DMS79 (cell line): ENCODE measurements at places on chromosomes 16 and 17.

- peak; percentile 19 for DNase-seq
Observed at GRCh38 chr17:45394913-45395568, 37.6 kb downstream of the ARHGAP27 start.

DNA sequence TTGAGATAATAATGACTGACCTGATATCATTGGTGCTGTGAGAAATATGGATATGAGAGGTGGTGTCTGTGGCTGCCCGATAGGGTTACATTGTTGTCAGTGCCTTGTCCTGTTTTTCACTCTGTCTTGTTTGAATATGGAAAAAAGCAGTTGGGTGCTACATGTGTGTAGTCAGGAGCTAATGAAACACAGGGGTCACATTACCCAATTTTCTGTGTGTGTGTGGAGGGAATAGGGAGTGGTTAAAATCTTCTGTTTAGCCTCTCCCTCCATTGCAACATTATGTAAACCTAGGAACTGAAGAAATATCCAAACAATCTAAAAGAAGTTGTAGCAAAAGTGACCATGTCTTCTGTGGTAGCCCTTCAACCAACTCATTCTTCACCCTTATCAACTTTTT lies 527.7 kb upstream of the SOX9 start:
- no peak for DNase-seq

DNA sequence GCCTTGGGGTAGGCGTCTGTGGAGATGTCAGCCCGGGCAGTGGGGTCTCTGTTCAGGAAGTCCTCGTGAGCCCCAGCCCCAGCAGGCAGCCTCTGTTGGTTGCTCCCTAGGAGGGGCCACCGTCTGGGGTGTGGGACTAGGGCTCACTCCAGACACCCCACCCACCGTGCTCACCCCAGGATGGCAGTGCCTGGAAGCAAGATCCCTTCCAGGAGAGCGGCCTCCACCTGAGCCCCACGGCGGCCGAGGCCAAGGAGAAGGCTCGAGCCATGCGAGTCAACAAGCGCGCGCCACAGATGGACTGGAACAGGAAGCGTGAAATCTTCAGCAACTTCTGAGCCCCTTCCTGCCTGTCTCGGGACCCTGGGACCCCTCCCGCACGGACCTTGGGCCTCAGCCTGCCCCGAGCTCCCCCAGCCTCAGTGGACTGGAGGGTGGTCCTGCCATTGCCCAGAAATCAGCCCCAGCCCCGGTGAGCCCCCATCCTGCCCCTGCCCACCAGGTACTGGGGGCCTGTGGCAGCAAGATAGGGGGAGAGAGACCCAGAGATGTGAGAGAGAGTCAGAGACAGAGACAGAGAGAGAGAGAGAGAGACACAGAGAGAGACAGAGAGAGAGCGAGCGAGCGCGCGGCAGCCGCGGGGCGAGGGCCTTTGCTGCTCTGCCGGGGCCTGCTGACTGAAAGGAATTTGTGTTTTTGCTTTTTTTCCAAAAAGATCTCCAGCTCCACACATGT lies 9.8 kb downstream of the NTHL1 start:
- DNase-seq: no peak

DNA sequence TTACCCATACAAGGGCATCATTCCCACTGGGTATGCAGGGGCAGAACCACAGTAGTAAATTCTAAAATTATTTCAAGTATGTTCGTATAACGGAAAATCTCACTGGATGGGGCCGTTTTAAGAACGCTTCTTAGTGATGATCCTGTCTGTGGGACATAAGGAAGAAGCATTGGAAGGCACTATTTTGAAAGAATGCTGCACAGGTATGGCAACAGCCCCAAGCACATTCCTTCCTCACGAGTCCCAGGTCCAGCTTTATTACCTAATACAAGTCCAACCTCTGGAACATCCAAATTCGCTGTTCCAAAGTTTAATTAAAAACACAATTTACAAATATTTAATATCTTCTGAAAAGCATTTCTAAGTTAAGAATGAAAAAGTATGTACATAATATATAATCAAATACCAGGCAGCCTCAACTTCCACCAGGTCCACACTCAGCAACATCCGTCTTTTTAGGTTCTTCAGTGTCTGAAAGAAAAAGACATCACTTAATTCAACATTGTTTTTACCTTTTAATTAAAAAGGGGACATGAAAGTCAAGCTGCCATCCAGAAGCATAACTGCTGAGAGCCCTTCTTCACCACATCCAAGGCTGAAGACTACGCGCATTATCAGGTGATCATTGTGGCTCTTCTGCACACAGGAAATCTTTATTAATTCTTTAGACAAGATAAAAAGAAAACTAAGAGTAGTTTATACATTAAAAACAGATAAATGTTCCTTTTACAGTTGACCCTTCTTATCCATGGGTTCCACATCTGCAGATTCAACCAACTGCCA lies 49.8 kb downstream of the BRD7 start:
- DNase-seq: no peak

DNA sequence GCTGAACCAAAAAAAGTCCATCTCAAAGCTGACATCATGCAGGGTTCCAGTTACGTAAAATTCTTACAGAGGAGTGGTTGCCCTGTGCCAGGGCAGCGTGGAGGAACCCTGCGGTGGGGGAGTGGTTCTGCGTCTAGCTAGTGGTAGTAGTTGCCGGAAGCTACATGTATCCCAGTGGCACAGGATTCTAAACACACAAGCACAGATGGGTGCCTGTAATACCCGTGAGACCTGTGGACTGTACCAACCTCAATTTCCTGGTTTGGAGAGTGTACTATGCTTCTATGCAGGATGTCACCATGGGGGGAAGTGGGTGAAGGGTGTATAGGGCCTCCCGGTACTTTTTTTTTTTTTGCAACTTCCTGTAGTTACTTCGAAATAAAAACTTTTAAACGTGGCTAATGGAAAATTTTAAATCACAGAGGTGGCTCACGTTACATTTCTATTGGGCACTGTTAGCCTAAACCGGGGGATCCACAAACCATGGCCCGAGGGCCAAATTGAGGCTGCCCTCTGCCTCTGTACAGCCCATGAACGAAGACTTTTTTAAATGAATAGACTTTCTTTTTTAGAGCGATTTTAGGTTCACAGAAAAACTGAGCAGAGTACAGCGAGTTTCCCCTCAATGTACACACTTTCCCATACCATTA lies 38.5 kb downstream of the TBC1D16 start:
- no peak for DNase-seq

DNA sequence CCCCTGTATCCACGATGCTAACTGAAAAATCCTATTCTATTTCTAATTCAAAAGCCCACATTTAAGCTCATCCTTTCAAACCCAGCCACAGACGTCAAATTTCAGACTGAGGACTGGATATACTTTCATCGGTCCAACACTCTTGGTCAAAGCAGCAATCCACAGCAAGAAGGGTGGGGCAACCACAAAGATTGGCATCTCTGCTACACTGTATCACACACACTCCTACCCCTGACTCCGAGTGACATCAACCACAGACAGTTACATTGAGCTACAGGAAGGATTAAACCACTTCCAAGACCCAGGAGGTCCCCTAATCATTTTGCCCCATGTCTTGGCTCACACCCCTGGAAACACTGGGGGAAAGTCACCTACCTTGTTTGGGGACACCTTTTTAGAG lies 61.3 kb downstream of the GRIN2A start:
- DNase-seq: no peak

DNA sequence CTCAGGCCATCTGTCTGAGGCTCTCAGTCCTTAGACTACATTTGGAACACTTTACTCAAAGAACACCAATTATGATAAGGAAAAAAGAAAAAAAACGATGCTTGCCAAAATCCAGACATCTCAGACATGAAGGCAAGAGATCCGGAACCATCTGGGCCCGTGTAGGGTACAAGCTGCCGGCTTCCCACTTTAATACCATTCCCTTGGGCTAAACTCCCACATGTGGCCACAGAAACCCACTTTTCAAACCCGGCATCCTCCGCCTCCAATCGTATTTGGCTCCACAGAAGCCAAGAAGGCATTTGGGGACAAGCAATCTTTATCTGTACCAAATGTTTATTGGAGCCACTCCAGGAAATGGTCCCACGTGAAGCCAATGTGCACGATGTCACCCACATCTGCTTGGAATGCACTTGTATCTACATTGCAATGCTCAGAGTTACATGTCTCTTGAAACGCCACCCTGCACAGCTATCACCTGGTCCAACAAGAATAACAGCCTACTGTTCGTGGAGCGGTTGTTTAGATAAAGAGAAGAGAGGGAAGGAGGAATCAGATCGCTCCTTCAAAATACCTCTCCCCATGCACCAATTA lies 33.5 kb downstream of the XYLT1 start:
- DNase-seq: no peak

DNA sequence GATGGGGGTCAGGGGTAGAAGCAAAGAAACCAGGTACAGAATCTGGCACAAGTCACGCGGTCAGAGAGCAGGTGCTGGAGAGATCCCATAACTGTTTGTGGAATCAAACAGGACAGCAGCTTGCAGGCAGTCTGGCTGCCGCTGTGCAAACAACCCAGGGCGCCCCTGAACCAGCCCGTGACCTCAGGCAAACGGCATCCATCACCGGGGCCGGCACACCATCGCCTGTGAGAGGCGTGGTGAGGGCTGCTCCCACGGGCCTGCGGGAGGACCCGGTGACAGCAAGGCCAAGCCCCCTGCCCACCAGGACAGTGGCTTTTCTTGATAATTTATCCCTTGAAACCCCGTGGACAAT lies 47.9 kb downstream of the CBFA2T3 start:
- peak; percentile 30 for DNase-seq

DNA sequence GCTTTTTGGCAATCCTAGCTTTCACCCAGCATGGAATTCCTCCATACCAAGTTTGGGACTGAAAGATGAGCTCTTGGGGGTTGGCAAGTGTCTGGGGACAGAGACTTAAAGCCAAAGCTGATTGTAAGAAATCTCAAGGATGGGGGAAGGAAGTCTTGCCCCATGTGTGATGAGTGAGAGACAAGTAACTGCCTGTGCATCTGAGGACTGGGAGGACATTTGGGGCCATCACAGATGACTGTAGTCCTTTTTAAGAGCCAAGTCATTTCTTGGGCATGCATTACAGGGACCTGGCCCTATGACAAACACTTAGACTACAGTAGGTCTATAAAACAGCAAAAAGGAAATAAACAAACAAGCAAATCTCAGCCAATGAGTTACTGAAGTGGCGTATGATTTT lies 36.3 kb upstream of the CCL2 start:
- DNase-seq: no peak

GRCh38 chr17:55513885-55514590 lies 2.8 kb upstream of the SMIM36 start:
- peak; percentile 1 for DNase-seq

GRCh38 chr16:48317614-48318315 lies 67.4 kb downstream of the SIAH1 start:
- no peak for DNase-seq

DNA sequence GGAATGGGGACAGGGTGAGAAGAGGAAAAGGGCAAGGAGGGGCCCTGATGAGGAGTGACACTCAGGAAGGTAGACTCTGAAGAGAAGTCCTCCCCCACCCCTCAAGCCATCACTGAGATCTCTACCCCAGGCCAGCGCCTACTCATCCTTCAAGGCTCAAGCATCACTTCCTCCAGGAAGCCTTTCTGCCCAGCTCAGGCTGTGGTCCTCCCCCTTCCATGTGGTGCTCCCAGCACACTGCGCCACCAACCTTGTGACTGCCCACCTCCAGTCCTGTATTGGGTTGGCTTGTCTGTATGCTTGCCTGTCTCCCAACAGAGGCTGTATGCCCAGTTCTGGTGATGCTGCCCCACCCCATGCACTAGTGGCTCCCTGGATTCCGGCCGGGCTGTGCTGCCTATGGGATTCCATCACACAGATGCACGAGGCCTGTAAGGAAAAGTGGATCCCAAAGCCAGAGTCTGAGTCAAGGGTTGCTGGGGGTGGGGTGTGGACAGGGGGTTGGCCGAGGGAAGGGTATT lies 19.8 kb upstream of the ZFP90 start:
- DNase-seq: no peak

- no peak for DNase-seq
Observed at GRCh38 chr17:4194796-4195195, 51.8 kb downstream of the CYB5D2 start.

- no peak for DNase-seq
Observed at GRCh38 chr16:57669476-57670162, 1.5 kb downstream of the ADGRG3 start.

DNA sequence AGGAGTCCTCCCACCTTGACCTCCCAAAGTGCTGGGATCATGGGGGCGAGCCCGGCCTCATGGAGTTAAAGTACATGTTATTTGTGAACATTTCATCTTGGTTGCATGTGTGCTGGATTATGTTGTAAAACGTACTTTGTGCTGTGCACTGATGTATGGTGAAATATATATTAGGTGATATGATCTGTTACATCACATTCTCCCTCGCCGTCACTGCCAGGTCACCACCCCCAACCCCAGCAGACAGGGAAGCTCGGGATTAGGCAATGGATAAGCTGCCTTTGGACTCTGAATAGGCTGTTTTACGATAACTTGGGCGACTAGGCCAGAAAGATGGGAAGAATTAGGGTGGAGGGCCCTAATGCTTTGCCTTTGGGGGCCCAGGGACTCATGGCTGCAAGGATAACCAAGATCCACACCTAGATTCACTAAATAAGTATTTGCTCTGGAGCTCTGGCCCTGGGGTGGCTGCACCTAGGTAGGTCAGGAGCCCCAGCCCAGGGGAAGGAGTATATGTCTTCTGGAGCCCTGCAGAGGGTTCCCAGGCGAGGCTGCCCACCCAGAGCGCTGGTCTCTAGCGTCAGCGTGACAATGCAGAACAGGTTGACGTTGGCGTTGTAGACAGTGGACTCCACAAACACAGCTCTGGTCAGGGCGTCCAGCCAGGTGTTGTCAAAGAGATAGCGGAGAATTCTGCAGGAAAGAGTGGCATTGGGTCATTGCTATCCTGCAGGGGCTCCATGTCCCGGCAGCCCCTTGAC lies 27.1 kb upstream of the GCSH start:
- no peak for DNase-seq

DNA sequence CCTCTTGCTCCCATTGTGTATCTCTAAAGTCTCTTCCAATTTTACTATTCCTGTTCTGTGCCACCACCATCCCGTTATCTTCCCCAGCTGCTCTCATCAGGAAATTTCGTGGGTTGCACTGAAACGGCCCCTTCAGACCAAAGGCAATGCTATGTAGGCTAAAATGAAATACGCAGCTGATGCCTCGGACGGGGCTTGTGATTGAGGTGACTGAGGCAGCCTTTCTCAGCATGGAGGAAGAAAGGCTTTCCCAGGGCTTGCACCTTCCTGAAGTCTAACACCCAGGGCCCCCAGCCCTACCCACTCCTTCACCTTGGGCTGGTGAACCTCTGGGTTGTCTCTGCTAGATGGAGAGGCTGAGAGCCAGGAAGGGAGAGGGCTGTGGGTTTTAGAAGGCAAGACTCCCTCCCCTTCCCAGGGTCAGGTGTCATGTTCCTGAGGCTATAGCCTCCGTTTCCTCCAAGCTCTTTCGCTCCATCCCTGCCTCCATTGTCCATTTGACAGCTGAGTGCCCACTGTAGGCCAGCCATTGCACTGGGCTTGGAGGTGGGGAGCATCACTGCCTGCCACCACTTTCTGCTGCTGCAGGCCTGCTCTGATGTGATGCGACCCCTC lies 7.8 kb downstream of the CCDC200 start:
- DNase-seq: no peak

GRCh38 chr16:35215287-35215686 lies 1755.9 kb downstream of the TP53TG3F start:
- no peak for DNase-seq

GRCh38 chr17:42522798-42523278 lies 13.2 kb upstream of the NAGLU start:
- DNase-seq: no peak
